ENCODE measurements at places on chromosomes 1 and 21.

GRCh38 chr1:14522926-14523241, 75.6 kb upstream of the KAZN start:
- DNase-seq = no peak

- DNase-seq = no peak
Observed at GRCh38 chr1:210815641-210816550, 318.1 kb downstream of the KCNH1 start.

DNA sequence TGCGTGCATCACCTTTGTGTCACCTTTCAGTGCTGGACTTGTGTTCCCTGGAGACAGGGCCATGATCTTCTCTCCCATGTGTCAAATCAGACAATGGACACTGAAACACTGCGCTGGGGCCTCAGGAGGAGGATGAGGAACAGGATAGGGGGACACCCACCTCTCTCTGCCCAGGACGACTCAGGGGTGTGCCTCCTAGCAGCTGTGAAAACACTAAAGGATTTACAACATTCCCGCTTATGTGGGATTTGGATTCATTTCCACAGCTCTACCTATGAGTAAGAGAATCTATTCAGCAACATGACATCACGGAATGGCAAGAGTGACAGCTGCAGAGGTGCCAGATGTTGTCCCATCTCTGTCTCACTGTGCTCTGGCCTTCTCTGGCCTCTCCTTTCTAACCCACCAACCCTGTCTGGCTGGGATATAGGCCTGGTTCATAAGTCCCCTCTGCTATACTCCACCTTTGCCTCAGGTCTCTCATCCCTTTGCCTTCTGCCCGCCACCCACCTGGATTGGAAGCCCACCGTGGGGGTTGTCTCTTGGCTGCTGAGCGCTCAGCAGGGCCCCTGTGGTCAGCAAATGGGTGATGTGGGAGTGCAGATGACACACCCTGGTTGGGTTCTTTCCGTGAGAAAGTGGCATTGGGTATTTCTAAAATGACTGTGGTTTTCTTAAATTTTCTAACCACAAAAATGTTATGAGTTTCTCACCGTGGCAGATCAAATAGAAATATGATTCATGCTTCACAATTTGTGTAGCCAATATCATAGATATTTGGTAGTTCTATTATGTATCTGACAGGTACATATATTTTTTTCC, 47.1 kb upstream of the TLR5 start:
- DNase-seq = no peak

DNA sequence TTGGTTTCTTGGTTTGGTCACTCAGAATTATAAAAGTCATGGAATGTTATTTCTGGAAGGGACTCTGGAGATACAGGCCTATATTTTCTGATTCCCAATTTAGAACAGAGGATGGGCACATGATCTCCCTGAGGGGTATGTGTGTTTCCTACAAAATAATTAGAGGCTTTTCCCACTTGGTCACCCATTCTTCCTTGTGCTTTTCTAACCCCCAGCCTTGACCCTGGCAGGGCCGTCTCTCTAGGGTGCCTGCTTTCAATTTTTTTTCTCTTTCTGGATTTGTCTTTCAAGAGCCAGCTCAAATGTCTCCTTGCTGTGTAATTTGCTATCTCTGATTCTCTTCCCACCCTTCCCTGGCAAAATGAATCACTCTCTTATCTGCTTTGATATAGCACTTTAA, 131.9 kb downstream of the HLX start:
- DNase-seq = no peak

GRCh38 chr1:111747947-111748346, 7.8 kb upstream of the DDX20 start:
- no peak for DNase-seq

- DNase-seq = no peak
Observed at GRCh38 chr1:2639607-2640521, 7.0 kb upstream of the MMEL1 start.

- peak; percentile 83 for DNase-seq
Observed at GRCh38 chr21:14520535-14520934, 25.6 kb downstream of the SAMSN1 start.

DNA sequence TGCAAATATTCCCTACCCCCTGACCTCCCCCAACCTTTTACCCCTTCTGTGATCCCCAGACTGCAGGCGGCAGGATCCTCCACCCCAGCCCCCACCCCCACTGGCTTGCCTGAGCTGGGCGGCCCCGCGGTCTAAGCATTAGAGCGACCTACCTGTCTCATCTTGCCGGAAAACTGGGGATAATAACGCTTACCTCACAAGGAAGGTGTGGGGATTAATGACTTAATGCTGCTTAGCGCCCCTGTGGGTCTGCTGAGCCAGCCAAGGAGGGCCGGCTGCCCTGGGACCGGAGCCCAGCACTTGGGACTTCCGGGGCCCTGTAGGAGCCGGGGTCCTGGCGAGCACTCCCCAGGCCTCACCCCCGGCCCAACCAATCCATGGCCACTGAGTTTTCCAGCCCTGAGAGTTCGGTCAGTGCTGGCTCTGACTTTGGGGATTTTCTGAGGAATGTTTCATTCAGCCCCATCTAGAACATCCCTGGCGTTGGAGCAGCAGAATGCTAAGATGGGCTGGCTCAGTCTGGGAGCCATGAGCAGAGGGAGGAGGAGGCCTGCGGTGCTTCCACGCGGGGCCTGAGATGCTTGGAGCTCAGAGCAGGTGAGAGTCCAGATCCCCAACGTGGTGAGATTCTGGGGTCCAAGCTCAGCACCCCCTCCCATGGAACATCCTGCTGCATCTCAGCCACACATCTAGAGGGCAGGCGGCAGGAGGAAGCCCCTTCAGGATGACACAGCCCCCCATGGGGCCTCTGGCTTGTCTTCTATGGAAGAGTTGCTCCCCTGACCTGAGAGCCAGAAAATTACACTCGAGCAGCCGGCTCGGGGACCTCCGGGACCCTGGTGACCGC, 97.9 kb downstream of the RIPK4 start:
- no peak for DNase-seq

DNA sequence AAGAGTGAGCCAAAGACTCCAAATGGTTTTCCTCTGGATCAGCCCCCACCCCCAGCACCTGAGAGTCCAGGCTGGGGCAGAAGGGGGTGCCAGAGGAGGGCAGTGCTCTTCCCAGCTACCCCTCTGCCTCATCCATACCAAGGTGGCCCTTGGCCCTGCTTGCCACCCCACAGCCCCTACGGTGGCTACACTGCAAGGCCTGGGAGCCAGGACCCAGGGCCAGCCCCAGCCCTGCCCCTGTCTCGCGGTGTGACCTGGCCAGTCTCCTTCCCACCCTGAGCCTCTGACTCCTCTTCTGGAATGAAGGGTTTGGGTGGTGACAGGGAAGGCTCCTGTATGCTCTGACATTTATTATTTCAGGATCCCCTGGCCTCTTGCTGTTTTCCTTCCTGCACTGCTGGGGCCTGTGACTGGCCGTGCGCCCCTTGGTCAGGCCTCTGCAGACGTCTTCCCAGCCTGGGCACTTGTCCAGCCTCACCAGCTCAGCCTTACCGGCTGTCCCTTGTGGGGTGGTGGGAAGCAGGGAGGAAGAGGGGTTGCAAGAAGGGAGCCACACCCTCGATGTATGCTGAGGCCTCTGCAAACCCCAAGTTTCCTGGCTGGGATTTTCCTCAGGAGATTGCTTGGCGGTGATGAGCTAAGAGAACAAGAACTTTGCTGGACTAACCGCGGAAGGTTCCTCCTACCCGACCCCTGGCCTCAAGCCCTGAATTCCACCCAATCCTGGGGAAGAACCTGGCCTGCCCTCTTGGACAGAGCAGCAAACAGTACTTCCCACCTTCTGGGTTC, 13.5 kb downstream of the ASAP3 start:
- no peak for DNase-seq

DNA sequence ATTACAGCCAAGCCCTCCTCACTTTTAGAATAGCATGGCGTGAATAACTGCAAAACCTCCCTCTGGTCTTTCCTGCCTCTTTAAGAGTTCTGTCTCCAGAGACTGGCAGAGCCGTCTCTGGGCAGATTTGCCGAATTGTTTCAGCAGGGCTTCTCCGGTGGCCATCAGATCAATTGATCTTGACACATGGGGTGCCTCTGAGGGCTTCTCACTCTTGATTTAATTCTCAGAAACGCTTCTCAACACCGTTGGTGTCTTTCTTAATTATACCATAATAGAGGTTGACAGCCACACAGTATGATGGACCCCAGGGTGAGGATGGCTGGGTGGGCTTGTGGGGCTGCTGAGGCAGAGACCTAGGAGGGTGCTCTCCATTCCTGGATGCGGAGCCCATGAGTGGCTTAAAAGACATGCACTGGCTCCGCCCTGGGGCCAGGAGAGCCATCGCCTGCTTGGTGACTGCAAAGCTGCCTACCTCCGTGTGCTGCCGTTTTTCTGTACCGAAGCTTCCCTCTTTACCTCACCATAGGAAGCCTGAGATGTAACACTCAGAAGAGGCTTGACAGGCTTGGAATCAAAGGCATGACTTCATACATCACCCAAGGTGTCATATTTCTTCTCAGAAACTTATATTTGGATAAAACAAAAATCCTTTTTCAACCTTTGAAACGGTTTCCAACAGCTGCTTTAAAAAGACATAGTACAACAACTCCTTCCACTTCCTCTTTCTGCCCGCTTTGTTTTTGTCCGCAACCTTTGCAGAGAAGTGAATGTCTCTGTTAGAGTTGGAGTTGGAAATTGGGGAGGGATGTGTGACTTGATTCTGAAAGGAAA, 82.9 kb downstream of the GALNT2 start:
- peak; percentile 87 for DNase-seq

DNA sequence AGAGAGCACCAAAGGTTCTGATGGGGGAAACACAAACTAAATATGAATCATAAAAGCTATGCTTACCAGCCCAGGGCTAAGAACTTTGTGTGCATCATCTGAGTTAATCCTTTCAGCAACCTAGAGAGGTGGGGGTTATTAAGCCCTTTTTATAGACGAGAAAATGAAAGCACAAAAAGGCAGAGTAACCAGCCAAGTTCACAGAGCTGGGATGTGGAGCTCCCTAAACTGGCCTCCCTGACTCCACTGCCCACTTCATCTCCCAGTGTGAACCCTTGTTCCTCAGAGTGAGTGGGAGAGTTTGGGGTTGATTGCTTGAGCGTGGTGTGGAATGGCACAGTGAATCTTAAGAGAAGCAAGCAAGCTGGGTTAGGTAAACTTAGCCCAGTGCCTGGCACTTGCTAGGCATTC, 10.8 kb upstream of the BCAR3 start:
- DNase-seq = no peak

DNA sequence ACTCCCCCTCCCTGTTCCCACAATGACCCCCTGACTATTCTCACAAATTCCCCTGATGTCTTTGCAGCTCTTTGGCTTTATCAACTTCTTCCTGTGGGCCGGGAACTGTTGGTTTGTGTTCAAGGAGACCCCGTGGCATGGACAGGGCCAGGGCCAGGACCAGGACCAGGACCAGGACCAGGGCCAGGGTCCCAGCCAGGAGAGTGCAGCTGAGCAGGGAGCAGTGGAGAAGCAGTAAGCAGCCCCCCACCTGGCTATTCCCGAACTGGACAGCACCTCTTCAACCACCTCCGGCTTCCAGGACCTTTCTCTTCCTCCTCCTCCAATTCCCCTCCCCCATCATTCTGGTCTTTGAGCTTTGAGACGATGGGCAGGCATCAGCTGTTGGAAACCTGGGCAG, 4.4 kb upstream of the ATXN7L2 start:
- no peak for DNase-seq

DNA sequence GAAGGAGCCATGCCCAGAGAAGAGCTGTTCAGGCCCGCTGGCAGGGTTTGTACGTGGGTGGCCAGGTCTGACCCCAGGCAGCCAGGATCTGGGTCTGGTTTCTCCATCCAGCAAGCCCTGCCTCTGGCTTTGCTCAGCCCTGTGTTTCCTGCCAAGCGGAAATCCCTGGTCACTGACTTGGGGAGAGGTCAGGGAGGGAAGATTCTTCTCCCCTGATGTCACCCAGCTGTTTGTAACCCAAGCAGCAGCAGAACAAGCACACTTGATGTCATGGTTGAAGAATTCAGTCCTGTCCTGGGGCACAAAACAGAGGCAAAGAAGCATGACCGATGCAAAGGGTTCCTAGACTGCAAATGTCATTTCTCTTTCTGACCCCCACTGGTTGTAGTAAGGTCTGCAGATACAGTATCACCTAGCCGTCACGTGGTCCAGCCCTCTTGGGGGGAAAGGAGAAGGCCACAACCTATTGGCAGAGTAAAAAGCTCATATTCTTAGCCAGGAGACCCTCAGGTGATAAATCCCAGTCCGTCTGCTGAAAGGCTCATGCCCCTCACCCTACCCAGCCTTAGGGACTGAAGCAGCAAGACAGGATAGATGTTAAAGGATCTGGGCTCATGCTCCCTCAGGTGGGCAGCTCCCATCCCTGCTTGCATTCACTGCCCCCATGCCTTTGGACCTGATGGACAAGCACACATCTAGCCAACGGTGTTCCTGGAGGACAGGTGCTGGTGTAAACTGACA, 120.9 kb downstream of the SYT2 start:
- DNase-seq = no peak

DNA sequence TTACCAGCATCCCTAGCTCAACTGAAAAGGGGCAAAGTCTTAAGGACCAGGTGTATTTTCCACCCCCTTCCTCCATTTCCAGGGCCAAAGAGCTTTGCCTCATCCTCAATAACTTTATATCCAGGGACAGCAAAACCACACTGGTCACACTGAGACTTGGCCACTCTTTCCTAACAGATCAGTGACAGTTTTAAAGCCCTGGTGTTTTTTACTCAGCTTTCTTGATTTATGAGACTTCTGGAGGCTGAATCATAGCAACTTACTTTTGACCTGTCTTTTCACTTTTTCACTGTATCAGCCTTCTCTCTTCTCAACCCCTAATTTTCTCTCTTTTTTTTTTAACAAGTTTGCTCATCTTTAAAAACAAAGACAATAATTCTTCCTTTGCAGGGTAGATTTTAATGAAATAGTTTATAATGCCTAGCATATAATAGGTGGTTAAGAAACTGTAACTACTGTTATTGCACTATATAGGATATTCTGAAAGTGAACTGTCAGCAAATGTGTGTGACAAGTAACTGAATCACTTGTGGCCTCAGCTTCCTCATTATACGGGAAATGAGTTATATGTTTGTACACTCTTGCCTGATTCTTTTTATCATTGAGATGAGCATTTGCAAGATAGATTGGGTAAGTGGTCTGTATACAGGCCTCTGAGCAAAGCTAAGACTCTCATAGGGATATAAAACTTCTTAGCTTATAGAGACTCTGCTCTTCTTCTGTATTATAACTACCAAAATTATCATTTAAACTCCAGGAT, 19.7 kb upstream of the DYNLT5 start:
- peak; percentile 73 for DNase-seq

- DNase-seq = no peak
Observed at GRCh38 chr1:163147019-163147418, 55.7 kb downstream of the RGS5 start.

GRCh38 chr1:65958561-65959350, 166.1 kb downstream of the PDE4B start:
- peak; percentile 83 for DNase-seq

DNA sequence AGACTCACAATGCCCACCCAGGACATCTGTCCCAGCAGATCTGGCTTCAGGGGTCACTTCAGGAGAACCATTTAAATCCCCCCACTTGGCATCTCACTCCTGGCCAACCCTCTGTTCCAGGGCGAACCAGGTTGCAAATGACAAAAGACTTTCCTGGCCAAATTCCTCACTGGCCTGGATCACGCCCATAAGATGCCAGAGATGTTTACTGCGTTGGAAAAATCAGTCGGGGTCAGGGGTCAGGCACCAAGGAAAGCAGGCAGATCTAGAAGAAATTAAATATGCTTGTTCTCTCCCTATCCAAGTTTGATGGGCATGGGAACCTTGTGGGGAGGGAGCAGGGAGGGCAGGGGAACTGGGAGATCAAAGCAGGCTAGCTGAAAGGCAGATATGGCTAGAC, 14.6 kb upstream of the AGTRAP start:
- DNase-seq = no peak

All from OCI-M1 (cell line).